ENCODE measurements at places on chromosomes 6 and 20.

- no peak for DNase-seq
Observed at GRCh38 chr6:81781624-81782023, 29.1 kb upstream of the TENT5A start.

DNA sequence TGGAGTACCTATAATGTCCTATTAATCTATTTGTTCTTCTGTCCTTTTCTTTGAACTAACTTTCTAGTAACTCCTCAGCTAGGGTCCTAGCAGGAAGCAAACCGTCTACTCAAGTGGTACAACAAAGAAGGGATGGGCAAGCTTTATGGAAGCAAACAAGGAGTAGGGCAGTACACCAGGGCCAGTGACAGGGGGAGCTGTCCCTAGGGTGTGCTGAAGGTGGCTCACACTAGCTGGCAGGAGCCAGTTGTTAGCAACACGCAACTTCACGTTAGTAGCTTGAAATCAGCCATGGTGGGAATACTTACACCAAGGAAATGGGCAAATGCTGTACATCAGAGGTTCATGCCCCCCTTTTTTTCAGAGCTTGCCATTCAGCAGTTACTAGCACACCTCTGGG lies 74.0 kb upstream of the EYA2 start:
- DNase-seq = no peak

DNA sequence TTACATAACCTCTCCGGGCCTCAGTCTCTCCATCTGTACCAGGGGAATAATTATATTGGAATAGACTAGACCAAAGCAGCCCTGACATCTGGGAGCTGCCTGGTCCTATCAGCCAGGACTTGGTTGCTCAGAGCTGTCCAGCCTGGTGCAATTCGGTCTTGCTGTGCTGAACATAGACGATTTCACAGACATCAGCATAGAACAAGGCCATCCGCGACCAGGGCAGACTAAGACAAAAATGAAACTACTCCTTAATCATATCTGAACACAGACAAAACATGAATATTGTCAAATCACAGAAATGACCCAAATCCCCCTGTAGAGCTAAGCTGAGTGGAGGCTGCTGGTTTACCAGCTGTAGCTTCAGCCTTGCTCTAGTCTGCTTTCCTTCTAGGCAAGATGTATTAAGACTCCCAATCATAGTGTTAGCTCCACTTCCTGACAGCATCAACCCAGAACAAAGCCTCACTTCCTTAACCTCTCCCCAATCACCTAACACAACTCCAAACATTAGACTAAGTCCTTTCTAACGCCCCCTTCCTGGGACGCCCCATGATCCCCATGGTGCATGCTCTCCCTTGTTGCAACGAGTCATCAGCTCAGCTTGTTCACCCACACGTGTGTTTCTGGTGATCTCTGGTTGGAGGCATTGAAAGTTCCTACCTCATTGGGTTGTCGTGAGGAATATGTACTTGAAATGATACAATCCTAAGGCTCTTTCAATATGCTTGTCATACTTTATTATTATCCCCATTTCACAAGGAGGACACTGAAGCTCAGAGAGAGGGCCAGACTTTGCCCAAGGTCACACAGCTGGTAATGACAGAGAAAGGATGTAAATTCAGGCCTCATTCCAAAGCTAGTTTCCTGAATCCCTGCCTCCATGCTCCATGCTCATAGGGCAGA lies 3.5 kb upstream of the MAPK13 start:
- no peak for DNase-seq

- DNase-seq = no peak
Observed at GRCh38 chr6:130136798-130137197, 86.0 kb downstream of the SAMD3 start.

- no peak for DNase-seq
Observed at GRCh38 chr6:40194447-40195170, 260.3 kb upstream of the MOCS1 start.

All from astrocyte of the cerebellum (primary cell).